ENCODE measurements at places on chromosomes 1 and 21.

DNA sequence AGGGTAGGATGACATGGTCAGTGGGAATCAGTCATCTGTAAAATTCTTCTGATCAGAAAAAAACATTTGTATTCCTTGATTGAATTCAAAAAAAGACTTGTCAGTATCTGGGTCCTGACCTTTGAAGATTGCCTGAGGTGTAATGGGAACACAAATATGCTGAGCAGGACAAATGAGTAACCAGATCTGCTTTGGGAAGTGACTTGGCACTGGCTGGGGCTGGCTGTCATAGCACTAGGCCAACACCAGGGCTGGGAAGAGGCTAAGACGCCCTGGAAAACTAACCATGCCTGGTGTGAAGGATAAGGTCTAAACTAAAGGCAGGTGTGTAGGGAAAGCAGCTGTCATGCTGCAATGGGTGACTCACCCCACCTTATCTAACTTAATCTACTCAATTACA is 452.9 kb upstream of the BEND5 start:
- no peak overlapping the region for H3K27ac ChIP-seq
- no peaks in the 10 kb centered on the region for H3K27me3 ChIP-seq
- H3K36me3 ChIP-seq, result no peaks in the 10 kb centered on the region
- no peak for DNase-seq
- no peak overlapping the region for H3K4me3 ChIP-seq
- H3K4me1 ChIP-seq, result no peaks in the 10 kb centered on the region

- H3K27me3 ChIP-seq, result no peaks in the 10 kb centered on the region
- H3K4me3 ChIP-seq, result no peak overlapping the region
- DNase-seq, result no peak
- peaks cover 13% of the 10 kb centered on the region for H3K4me1 ChIP-seq
- H3K36me3 ChIP-seq, result peaks cover 4% of the 10 kb centered on the region
Measured at GRCh38 chr1:39159224-39160036, 45.1 kb upstream of the MACF1 start.

GRCh38 chr1:234851450-234852438 is 241.8 kb upstream of the IRF2BP2 start:
- H3K27me3 ChIP-seq, result no peaks in the 10 kb centered on the region
- H3K4me1 ChIP-seq, result peaks cover 60% of the 10 kb centered on the region
- H3K4me3 ChIP-seq, result no peak overlapping the region
- peak overlapping the region; percentile 65 for H3K27ac ChIP-seq

DNA sequence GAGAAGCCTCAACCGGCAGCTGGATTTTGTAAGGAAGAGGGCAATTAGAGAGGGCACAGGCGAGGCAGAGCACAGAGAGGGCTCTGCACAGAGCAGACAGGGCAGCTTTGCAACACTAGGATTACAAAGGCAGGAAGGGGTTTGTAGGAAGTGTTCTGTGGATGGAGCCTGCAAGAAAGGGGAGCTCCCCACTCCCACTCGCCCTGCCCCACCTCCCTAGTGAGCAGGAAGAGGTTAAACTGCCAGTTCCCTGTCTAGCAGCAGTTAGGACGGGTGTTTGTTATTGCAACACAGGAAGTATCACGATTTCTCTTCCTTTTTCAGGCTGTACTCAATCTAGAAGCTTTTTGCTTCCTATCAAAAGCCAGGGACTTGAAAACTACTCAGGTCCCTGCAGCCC is 63.3 kb upstream of the LRRC8D start:
- H3K27me3 ChIP-seq, result no peaks in the 10 kb centered on the region
- H3K4me1 ChIP-seq, result peaks cover 29% of the 10 kb centered on the region

GRCh38 chr1:95536501-95536900 is 302.5 kb downstream of the RWDD3 start:
- no peaks in the 10 kb centered on the region for H3K36me3 ChIP-seq
- DNase-seq, result no peak
- no peaks in the 10 kb centered on the region for H3K27me3 ChIP-seq
- no peaks in the 10 kb centered on the region for H3K4me1 ChIP-seq
- no peak overlapping the region for H3K27ac ChIP-seq

GRCh38 chr1:154572468-154573167 is 5.0 kb downstream of the CHRNB2 start:
- no peak for DNase-seq
- peaks cover 1% of the 10 kb centered on the region for H3K36me3 ChIP-seq
- H3K27ac ChIP-seq, result no peak overlapping the region

- peak overlapping the region; percentile 1 for H3K27ac ChIP-seq
Measured at GRCh38 chr1:91653183-91653582, 152.5 kb downstream of the CDC7 start.

DNA sequence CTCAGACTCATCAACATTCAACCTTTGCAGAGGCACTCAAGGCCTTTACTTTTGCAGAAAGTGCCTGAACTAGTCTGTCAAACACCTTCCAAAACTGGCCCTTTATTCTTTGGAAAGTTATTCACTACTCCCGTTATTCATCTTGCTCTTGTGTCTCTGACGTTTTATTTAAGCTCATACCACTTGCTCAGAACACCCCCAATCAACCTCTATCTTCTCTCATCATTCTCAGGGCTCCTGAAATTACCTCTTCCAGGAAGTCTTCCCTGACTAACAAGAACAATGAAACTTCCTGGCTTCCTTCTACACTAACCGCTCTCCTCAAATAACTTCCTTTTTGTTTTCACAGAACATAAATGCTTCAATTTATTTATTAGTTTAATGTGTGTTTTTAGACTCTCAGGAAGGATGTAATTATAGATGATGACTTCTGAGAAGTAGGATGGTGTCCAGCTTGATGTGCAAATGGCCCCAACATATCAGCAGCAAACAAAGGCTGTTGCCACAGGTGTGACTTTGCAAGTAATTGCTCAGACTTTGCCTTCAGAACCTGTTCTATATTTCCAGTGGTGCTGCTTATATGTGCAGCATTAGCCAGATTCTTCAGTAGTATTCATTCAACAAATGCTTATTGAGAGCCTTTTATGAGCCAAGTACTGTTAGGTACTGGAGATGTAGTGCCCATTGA is 22.8 kb upstream of the BATF3 start:
- H3K4me3 ChIP-seq, result no peak overlapping the region
- no peaks in the 10 kb centered on the region for H3K27me3 ChIP-seq
- DNase-seq, result no peak

DNA sequence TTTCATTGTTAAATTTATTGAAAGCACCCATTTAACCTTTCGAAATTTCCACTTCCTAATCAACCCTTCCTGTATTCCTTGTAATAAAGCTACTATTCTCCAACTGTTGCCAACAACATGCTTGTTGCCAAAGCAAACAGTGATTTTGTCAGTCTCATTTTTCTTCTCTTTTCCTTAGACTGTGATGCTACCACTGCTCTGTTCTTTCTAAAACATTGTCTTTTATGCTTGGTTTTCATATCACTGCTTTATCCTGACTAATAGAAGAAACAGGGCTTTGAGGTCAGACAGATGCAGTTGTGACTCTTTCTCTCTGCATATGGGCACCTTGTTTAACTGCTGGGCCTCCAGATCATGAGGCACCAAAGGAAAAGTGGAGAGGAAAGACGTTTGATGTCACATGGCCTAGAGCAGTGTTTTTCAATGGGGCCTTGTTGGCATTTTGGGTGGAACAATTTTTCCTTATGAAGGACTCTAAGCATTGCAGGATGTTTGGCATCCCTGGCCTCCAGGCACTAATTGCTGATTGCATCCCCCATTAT is 56.1 kb downstream of the HMCN1 start:
- no peak overlapping the region for H3K27ac ChIP-seq
- H3K4me1 ChIP-seq, result no peaks in the 10 kb centered on the region
- no peaks in the 10 kb centered on the region for H3K36me3 ChIP-seq
- no peak overlapping the region for H3K4me3 ChIP-seq
- DNase-seq, result no peak
